ENCODE measurements at places on chromosomes 16 and 17.

GRCh38 chr17:42547001-42547461 is 5.7 kb upstream of the HSD17B1 start:
- no peak for DNase-seq

DNA sequence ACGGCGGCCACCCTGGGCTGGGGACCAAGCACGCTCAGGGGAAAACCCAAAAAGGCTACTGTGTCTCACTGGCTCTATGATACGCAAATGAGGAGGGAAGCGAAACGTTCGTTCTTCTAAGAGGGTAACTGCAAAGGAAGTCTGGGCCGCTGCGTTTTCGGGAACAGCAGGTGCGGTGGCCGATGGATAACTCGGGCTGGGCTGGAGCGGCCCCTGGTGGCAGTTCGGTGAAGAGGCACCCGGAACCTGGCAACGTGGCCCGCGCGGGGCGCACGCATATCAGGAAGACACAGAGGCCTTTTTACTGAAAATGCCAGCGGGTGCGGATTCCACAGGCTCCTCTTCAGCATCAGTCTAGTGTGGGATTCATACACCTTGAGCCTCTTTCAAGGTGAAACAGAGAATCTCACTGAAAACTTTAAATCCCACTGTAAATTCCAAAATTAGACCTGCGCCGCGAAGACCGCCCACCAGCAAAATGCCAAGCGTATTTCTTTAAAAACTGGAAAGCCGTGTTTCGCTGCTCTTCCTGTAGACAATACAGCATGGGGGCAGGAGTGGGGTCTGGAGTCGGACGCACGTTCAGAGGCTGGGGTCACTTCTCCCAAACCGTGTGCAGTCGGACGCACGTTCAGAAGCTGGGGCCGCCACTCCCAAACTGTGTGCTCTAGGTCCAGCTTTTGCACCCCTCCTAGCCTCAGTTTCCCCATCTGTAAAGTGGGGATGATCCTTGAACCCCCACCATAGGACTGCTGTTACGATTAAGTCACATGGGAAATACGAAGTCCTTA is 44.4 kb upstream of the METTL9 start:
- DNase-seq: peak; percentile 87

GRCh38 chr16:89344846-89345611 is 127.5 kb downstream of the ZNF778 start:
- DNase-seq: no peak

DNA sequence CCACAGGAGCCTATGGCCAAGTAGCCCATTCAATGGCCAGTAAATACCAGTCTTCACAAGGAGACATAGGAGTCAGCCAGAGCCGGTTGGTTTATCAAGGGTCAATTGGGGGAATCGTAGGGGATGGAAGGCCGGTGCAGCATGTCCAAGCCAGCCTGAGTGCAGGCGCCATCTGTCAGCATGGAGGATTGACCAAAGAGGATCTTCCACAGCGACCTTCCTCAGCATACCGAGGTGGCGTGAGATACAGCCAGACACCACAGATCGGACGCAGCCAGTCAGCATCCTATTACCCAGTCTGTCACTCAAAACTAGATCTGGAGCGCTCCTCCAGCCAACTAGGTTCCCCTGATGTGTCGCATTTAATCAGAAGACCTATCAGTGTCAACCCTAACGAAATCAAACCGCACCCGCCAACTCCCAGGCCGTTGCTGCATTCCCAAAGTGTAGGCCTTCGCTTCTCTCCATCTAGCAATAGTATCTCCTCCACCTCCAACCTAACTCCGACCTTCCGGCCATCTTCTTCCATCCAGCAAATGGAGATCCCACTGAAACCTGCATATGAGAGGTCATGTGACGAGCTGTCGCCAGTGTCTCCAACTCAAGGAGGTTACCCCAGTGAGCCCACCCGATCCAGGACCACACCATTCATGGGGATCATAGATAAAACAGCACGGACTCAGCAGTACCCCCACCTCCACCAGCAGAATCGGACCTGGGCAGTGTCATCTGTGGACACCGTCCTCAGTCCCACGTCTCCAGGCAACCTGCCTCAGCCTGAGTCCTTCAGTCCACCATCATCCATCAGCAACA is 25.0 kb downstream of the CYB561 start:
- DNase-seq: no peak

GRCh38 chr16:65023802-65024201 is 98.1 kb downstream of the CDH11 start:
- DNase-seq: no peak

- DNase-seq: no peak
Observed at GRCh38 chr16:84548971-84549844, 44.7 kb upstream of the MEAK7 start.

- DNase-seq: peak; percentile 93
Observed at GRCh38 chr16:17160285-17160853, 310.4 kb downstream of the XYLT1 start.

DNA sequence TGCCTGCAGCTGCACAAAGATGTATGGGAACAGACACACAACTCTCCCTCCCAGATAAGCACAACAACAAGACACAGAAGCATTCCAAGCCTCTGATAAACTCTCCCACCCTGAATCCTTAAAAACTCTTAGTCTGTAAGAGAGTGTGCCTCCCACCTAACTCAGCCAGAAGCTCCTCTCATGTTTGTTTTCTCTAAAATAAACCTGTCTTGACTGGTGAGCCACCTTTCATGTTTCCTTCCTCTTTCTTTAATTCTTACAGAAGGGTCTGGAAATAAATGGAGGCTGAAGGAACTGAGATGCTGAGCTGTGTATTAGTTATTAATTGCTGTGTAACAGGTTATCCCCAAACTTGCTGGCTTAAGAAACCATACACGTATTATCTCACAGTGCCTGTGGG is 57.2 kb downstream of the MEOX1 start:
- no peak for DNase-seq

GRCh38 chr16:1770328-1771187 is 785 bp downstream of the NME3 start:
- DNase-seq: peak; percentile 58

DNA sequence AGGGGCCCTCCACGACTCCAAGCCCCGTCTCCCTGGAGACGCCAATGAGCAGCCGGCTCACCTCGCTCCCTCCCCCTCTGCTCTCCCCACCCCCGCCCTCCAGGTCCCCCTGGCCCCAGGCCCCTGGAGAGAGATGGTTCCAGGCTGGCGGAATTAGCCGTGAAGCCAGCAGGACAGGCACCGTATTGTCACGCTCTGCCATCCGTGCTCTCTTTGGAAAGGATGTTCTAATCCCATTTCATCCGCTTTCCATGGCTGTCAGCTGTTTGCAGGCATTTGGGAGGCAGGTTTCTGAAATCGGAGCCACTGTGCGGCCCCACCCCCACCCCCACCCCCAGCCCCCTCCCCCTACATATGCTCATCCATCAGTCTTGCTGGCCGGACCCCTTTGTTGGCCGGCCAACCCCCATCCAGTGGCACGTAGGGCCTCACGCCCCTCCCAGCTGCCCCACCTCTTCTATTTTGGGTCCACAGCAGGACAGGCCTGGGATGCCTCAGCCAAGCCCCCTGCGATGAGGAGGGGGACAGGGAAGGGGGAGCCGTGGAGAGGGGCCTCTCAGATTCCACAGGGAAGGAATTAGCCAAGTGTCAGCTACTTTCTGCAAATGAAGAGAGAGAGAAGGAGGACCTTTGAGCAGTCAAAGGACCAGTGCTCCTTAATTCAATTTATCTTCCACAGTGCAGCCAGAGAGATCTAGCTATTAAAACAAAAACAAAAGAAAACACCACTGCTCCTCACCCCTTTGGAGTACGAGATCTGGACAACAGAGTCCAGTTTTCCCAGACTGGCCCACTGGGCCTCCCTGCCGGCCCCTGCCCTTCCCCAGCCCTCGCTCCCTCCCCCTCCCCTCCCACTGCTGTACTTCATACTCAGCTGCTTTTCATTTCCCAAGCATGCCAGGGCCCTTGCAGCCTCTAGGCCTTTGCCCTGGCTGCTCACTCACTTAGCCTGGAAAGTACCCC is 30.7 kb downstream of the SDK2 start:
- DNase-seq: peak; percentile 43

DNA sequence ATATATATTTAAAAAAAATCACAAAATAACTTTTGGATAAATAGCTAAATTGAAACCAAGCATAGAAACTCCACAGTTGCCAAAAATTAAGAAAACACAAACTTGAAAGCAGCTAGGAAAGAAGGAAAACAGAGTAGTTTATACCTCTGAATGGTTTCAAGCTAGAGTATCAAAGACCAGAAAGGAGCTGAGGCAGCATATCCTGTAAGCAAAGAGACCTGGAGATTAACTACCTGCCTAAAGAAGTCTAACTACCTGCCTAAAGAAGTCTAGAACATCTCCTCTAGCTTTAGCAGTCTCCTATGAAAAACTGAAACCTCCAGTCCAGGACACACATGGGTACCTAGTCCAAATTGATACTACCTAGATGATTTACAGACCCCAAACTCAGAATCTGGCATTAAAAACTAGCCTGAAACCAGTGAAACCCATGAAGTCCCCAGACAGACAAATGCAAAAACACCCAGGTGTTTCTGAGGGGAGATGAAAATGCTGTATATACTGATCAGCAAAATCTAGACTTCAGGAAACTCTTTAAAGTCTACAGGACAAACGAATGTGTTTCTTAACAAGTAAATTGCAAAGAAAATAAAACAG is 17.6 kb downstream of the APPBP2 start:
- no peak for DNase-seq

DNA sequence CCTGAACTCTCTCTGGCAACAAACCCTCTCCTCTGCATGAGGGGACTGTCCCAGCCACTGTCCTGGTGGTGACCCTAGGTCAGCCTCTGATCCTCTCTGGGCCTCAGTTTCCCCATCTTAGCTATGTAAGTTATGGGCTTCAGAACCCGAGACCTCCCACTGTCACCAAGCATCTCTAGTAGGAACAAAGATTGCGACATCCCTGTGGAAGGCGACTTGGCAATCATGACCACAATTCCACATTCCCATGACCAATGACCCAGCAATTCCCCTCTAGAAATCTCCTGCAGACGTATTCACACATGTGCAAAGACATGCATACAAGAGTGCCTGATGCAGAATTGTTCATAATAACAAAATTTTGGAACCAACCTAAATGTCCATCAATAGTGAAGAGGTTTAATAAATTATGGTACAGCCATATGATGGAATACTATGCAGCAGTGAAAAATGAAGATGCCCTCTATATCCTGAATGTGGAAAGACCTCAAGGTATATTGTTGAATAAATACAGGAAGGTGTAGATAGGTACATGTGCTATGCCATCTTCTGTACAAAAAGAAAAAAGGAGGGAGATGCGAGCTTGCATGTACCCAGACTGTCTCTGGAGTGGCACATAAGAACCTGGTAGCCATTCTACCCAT is 21.2 kb downstream of the CNGB1 start:
- no peak for DNase-seq

DNA sequence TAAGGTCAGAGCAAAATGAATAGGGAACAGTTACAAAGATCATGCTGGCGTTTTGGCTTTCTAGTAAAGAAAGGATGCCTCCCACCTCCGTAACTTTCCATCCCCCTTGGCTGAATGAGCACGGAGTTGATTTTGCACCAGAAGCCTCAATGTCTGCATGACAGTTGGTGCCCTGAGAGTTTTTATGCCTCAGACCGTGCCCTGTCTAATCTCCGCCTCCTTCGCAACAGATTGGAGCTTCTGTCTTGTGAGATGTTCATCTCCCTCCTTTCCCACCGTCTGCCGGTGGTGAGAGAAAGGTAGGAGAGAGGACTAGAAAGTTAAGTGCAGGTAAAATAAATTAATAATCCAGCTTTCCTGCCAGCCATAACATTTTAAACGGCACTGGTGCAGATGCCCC is 1.9 kb downstream of the HS3ST4 start:
- DNase-seq: no peak

Measured in NCI-H2227 treated with DMSO at 0.1 percent for 48 hours (cell line).